SK-N-DZ (cell line): ENCODE measurements at places on chromosomes 12 and 14.

DNA sequence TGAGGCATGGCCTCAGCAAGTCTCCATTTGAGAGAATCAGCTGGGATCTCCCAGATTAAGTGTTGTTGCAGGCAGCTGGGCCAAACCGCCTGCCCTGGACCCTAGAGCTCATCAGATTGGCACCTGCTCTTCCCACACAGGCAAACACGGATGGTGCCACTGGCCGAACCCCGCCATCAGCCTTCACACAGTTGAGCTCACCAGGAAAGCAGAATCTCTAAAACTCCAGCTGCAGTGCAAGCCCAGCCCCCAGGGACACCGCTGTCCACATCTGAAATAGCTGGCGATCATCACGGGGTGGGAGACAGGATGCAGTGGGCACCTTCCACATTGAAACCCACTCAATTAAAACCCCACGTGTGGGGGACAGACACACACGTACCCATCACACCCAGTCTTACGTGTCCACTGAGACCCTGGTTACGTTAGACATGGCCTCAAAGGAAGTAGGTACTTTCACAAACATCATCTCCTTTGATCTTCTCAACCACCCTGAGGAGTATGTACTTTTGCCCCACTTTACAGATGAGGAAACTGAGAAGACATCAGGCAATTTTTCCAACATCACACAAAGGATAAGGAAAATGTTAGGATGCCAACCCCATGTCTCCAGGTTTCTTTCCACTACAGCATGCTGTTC is 88.8 kb downstream of the SINHCAF start:
- no peak for DNase-seq

DNA sequence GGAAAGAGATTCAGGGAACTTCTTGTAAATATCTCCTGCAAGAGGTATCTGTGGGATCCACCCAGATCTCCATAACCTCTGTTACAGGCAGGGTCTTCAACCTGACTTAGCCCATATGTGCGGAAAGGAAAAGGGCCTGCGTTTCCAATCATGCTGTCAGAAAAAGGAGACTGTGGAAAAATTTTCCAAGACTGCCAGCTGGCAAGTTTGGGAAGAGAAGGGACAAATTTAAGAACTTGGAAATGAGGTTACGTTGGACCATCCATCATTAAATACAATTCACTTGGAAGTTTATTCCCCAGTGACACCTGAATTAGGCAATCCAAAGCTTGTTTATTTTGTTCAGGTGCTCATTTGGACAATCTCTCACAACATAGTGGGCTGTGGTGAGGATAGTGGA is 13.9 kb downstream of the PTHLH start:
- DNase-seq: no peak

GRCh38 chr14:101202627-101203404 is 299.3 kb upstream of the RTL1 start:
- DNase-seq: no peak

DNA sequence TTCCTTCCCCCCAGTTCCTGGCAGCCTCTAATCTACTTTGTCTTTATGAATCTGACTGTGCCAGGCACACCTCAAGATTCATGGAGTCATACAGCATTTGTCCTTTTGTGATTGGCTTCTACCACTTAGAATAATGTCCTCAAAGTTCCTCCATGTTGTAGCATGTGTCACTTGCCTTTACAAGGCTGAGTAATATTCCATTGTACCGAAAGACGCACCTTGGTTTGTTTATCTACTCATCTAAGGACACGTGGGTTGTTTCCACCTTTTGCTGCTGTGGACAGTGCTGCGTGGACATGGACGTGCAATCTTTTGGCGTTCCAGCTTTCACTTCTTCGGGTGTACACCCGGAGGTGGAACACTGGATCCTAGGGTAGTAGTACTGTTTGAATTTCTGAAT is 33.5 kb downstream of the ANAPC7 start:
- no peak for DNase-seq

DNA sequence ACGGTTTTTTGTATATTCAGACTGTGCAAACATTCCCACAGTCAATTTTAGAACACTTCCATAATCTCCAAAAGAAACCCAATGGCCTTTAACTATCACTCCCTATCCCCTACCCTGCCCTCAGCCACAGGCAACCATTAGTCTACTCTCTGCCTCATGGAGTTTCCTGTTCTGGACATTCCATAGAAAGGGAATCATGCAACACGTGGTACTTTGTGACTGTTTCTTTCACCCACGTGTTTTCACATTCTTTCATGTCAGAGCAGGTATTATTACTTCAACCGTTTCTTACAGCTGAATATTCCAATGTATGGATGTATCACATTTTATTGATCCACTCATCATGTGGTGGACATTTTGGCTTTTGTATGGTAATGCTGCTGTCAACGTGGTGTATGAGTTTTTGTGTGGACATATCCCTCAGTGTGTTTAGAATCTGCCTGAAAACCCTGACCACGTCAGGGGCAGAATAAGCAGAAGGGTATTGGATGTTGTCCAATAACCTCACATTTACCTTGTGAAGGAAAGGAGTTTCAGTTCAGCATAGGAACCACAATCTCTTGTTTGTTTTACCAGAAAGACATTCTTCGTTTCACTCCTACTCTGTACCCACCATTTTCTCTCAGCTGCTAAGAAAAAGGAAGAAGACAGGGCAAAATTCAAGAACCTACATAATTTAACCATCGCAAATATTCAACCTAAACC is 107.5 kb upstream of the DYRK2 start:
- DNase-seq: no peak

GRCh38 chr12:12138203-12139154 is 67.7 kb downstream of the BCL2L14 start:
- DNase-seq: no peak

DNA sequence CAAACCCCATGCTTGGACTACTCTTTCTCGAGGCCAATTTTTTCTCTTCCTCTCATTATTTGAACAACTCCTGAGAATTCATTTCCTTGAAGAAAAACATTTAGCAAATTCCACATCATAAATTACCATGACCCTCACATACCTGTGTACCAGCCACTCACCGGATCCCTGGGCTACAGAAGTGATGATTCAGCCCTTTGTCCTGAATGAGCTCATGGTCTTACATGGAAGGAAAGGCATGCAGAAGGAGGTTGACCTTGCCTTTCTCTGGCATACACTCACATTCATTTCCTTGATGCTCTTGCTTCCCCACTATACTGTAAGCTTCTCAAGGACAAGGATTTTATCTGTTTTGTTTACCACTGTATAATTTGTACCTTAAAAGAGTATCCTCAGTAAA is 191.5 kb downstream of the SLC5A8 start:
- no peak for DNase-seq

GRCh38 chr12:65533177-65533883 is 254.8 kb downstream of the MSRB3 start:
- no peak for DNase-seq

- no peak for DNase-seq
Measured at GRCh38 chr12:6967651-6968100, 2.8 kb downstream of the PHB2 start.

DNA sequence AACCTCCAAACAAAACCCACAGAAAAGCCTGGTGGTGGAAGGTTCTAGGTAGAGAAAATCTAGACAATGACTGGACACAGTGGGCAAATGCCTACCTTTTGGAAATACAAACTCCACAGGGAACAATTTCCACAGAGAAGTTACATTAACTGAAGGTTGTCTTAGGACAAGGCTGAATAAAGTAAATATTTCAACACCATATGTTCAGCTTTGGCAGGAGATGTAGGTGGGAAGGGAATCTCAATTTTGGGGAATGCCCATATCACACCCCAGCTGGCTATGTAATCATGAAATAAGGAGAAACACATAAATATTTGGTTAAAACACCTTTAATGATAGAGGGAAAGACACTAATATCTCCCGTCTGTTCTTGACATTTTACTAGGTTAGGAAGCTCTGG is 5.4 kb downstream of the SALL2 start:
- DNase-seq: no peak

GRCh38 chr14:88030892-88031291 is 26.0 kb downstream of the GPR65 start:
- DNase-seq: no peak

GRCh38 chr12:63036216-63036973 is 101.4 kb upstream of the PPM1H start:
- no peak for DNase-seq

DNA sequence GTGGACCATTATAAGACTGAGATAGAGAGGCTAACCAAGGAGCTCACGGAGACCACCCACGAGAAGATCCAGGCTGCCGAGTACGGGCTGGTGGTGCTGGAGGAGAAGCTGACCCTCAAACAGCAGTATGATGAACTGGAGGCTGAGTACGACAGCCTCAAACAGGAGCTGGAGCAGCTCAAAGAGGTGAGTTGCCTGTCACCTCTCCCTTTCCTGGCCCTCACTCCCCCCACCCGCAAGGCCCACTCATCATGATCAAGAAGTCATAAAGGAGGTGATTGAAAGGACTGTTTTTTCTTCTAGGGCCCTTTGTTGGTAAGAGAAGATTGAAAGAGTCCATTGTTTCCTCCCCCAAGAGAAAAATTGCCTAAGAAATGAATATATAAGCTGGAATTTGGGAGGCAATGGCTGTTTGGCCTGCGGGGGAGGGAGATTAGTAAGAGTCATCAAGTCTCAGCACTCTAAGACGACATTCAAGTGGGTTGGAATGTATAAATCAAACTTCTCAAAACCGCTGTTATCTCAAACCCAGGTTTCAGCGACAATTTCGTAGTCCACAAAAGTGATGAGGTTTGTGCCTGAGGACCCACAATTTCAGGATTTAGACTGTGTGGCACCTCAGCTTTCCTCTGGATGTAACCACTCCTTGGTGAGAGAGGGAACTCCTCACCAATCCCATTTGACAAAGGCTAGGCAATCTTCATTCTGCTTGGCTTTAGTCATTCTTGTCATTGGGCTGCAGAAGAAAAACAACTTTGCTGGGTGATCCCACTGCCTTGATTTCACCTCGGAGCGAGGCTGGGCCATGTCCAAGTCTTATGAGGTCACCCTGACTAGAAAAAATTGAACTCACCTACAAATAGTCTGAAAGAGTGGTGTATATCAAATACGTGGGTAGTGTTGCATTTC is 966 bp downstream of the BICD1 start:
- DNase-seq: peak; percentile 42

DNA sequence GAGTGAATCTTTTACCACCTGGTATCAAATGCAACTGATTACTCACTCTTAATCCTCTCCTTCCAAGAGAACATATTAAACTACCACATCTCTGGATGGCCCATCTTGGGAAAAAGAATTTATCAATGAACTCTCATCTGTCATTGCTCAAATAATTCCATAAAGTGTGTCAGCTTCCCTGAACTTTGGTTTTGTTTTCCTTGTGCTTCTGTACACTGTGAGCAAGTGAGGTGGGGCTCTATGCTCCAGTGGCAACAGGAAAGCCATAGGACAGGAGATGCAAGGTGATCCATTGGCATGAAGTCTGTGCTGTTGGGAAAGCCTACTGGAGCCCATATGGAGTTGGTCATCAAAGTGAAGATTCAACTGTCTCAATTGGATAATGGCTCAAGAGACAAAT is 17.4 kb downstream of the OTOGL start:
- no peak for DNase-seq

DNA sequence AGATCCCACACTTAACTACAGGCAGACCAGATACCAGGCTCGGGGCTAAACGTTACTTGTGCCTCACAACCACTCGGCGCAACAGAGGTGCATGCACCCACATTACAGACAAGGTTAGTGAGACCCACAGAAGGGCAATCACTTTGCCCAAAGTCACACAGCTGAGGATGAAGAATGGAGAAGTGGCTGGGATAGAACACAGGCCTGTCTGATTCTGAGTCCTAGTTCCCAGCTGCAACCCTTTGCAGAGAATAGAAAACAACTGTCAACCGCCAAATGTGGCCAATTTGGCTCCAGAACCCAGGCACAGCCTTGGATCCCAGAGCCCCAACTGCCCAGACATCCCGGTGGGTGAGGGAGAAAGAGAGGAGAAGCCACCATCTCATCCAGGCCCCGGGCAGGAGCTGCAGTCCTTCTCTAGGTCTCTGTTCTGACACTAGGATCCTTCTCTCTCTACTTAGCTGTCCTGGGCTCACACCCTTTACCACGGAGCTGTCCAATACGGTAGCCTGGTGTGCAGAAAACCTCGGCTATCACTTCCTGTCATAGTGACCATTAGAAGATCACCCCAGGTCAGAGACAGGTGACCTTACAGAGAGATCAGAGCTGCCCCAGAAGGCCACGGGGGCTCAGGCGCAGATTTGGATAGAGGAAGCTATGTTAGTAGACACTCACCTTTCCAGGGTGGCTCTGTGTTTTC is 59.1 kb downstream of the FAM222A start:
- DNase-seq: no peak

DNA sequence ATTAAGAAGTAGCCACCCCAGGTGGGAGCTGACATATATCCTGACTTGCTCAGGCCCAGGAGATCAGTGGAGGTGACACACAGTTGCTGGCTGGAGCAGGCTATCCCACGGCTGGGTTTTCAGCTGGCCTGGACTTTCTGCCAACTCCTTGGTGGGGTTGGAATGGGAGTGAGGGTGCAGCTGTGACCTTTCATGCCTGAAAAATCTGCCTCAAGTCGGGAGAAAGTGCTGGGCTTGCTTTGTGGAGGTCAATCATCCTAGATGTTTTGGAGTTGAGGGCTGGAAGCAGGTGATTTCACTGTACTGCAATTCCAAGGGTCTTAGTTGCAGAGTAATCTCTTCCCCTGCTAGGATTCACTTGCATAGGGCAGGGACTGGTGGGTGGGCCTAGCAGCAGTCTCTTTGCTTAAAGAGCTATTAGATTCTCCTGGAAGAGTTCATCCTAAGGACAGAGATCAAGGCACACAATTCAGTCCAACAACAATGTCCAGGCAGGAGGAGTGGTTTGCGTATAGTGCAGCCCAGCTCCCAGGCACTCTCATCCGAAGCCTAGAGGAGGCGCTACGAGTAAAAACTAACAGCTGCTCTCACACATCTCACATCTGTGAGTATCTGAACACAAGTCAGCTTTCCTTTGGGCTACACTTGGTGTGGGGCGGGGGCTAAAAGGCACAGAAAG is 98.1 kb downstream of the GAS2L3 start:
- no peak for DNase-seq

GRCh38 chr12:2151391-2151790 is 98.6 kb downstream of the CACNA1C start:
- no peak for DNase-seq

DNA sequence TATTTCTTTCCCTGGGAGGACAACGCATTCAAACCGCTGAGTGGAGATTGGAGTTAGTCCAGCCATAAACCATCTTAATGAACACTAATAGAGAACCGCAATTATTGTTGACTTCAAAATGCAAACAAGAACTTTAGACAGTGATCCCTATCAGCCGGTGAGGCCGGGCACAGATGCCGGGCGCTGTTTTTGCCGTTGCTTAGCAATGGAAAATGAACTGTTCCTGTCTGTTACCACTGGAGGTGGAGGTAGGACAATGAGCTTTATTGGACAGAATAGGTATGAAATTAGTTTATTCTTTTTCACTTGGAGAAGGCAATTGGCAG is 216.8 kb downstream of the TTC8 start:
- peak; percentile 58 for DNase-seq

- DNase-seq: no peak
Measured at GRCh38 chr14:50308363-50308915, 3.6 kb downstream of the L2HGDH start.

DNA sequence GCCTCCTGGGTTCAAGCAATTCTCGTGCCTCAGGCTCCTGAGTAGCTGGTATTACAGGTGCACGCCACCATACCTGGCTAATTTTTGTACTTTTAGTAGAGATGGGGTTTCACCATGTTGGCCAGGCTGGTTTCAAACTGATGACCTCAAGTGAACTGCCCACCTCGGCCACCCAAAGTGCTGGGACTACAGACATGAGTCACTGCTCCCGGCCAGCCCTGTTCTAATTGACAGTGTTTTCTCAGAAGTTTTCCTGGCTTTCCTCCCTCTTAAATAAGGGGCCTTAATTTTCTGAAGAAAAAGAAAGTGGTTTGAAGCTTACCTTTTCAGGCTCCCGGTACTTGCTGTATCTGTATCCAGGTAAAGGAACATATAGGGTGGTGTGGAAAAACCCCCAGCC is 1.7 kb downstream of the HAL start:
- no peak for DNase-seq
